Right cardiac atrium (tissue), 5 donors: ENCODE measurements at places on chromosomes 16 and 17. TPM values are rescaled to one million over a fixed set of nuclear protein-coding genes. Genes with fewer than 3 reads are reported as not detected.
A peak's percentile ranks its signal among the peaks of the same experiment; 100 is the strongest.

ASIC2 gene
- total RNA-seq, result not detected

GRCh38 chr16:27924411-27925118, 138.9 kb downstream of the GSG1L start:
- no peak for DNase-seq

DNA sequence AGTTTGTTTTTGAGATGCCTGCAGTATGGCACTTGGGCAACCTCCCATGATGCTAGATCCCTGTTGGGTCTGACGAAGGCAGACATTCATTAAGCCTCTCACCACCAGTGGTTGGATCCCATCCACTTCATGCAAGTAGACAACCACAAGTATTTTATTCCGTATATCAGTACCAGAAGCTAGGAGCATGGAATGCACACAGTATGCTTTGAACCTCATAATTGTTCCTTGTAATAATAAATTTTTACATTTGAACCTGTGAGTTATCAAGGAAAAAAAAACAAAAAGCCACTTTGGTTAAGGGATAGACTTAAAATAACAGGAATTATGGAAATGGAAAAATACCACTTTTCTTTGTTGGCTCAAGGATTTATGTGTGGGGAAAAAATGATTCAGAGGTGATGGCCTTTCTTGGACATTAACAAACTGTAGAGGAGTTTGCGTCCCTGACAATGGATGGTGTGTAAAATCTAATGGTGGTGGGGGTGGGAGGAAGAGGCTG, 107.1 kb upstream of the KCNJ16 start:
- no peak for DNase-seq

MPP2 gene
- total RNA-seq, result 20.7 TPM

DNA sequence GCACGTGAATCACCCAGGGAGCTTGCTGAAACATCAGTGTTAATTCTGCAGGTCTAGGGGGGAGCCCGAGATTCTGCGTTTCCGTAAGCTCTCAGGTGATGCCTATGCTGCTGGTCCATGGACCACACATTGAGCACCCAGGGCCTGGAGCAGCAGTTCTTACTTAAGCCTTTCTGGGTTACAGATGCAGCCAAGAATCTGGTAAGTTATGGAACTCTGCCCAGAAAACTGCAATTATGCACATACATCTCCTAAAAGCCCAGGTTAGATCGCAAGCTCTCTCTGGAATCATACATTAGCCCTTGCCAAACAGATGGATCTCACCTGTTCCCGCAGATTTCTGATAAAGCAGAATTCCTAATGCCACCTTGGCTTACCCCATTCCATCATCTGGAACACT, 265.9 kb upstream of the SALL1 start:
- no peak for DNase-seq

SCN4A gene
- 2.5 TPM for total RNA-seq

DNA sequence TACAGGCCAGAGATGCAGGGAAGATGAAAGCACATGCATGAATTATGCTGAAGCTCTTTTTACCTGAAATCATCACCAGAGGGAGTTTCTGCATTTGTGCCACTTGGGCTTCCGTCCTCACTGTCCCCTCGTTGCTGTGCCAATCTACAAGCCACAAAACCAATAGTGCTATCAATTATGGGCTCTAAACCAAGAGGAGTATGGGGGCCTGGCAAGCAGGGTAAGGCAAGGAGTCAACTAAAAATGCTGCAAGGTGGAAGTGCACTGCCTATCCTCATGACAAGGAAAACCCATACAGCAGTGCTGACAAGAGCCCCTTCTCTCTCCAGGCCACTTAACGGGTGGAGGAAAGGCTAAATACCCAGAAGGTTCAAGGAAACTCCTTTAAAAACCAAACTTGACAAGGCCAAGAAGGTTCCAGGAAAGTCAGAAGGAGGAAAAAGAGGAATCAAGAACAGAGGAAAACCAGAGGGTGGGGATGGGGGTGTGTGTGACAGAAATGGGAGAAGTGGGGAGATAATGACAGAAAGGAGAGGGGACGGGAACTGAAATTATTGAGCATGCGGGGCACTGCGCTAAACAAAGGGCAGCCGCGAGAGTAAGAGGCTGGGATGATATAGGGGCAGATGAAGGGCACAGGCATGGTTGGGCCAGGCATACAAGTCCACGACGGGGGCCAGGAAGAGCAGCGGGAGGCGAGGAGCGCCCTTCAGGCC, 674 bp downstream of the C17orf75 start:
- DNase-seq, result no peak

DNA sequence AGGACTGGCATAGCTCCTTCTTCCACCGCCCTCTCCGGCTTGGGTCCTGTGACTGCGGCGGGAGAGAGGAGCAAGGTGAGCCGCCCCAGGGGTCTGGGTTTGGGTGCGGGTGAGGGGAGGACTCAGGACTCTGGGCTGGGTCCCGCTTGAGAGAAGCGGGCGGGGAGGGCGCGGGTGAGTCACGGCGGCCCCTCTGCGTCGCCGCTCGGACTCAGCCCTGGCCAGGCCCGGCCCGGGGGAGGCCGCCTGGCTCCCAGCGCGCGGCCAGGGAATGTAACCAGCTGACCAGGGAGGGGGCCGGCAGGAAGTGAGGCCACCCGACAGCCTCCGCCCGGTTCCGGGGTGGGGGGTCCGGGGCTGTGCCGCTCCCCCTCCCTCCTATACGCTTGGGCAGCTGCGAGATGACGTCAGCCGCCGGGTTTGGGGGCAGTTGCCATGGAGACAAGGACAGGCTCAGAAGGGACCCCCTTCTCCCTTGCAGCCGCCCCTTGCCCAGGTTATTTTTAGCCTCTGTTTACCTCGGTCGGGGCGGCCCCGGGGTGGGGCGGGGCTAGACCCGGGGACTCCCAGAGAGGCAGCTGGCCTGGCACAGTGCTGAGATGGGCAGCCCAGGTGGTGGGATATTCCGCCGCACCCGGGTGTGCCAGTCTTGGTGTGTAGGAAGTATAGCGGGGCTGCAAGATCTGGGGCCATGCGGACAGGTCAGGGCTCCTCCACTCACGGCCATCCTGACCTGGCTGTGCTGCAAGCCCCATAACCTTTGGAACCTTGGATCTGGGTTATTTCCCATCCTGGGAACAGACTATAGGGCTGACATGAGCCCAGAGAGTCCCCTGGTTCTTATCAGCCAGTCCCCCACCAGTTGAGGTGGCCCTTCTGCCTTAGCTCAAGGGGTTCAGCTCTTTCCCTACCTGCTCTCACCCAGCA, 1.6 kb downstream of the RIPOR1 start:
- DNase-seq, result peak; percentile 95

- DNase-seq, result no peak
These were observed 59.9 kb downstream of the PRMT7 start for GRCh38 chr16:68370581-68371275.

DNA sequence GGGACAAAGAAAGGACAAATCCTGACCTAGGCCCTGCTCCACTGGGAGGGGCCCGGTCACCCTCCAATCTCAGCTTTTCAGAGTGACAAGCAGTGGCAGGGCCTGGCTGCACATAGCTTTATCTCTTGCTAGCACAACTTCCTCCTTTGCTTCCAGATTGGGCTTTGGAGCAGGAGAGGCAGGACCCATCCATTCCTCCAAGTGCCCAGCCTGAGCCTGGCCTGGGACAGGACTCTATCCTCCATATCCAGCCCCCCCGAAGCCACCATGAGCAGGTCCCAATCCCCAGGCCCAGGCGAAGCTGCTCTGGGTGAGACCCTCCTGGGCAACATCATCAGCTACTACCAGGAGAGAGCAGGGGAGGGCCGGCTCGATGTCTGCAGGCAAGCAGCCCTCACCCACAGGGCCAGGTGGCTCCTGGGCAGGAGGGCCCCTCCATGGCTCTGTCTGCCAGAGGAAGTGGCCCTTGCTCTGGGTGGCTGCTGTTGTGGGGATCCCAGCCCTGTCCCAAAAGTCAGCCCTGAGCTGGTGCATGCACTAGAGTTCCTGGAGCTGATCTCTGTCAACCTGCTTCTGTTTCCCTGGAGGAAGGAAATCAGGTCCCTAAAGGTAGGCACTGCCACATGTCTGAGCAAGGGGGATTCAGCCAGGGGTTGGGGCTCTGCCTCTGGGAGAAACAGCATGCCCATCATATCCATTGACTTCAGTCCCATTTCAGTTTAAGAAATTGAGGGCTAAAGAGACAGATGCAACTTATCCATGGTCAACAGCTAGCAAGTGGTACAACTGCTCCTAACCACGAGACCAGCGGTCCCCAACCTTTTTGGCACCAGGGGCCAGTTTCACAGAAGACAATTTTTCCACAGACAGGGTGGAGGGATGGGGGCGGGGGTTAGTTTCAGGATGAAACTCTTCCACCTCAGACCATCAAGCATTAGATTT, 58.9 kb downstream of the TK2 start:
- DNase-seq, result no peak

- no peak for DNase-seq
These were observed 69.5 kb downstream of the AMFR start for GRCh38 chr16:56355786-56356275.

KRTAP9-4 gene
- total RNA-seq, result not detected

CTF1 gene
- total RNA-seq, result 9.8 TPM

KRTAP1-5 gene
- total RNA-seq, result not detected

DNA sequence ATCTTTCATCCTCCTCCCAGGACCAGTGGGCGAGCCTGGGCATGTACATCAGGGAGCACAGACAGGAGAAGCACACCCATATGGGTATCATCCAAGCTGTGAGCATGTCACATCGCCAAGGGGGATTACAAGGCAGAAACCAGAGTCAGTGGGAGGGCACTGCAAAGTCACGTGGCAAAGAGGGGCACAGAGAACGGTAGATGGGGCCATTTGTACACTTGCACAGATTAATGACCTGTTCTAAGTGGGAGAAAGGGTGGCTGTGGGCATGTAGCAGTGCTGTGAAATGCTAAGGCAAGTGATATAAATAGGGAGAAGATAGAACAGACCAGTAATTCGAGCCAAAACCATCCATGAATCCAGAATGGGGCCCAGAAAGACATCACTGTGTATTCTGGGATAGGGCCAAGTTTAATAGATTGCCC, 265.0 kb downstream of the CPPED1 start:
- DNase-seq, result peak; percentile 12
